Spinal cord (tissue), 10 donors: ENCODE measurements at places on chromosomes 11 and 22. TPM values are rescaled to one million over a fixed set of nuclear protein-coding genes. Genes with fewer than 3 reads are reported as not detected.

The SPDYC gene
- 0.17 TPM for polyA plus RNA-seq

The FGF4 gene
- not detected for polyA plus RNA-seq

The MYO18B gene
- 0.98 TPM for polyA plus RNA-seq

The SLC15A3 gene
- 29.5 TPM for polyA plus RNA-seq

The ASCL2 gene
- 0.90 TPM for polyA plus RNA-seq

The MCHR1 gene
- polyA plus RNA-seq: 7.3 TPM

The CATSPERZ gene
- polyA plus RNA-seq: 1.4 TPM

The INPPL1 gene
- 134 TPM for polyA plus RNA-seq

The MOGAT2 gene
- 0.12 TPM for polyA plus RNA-seq

The C11orf87 gene
- polyA plus RNA-seq: 46.6 TPM

The PANX2 gene
- polyA plus RNA-seq: 18.3 TPM

The CXCR5 gene
- not detected for polyA plus RNA-seq

The RBM14 gene
- polyA plus RNA-seq: 67.5 TPM

The CABP7 gene
- polyA plus RNA-seq: 32.1 TPM

The FOLR1 gene
- 3.4 TPM for polyA plus RNA-seq
